ENCODE measurements at places on chromosomes 7 and 10. TPM values are rescaled to one million over a fixed set of nuclear protein-coding genes. Genes with fewer than 3 reads are reported as not detected.
A peak's percentile ranks its signal among the peaks of the same experiment; 100 is the strongest.

DNA sequence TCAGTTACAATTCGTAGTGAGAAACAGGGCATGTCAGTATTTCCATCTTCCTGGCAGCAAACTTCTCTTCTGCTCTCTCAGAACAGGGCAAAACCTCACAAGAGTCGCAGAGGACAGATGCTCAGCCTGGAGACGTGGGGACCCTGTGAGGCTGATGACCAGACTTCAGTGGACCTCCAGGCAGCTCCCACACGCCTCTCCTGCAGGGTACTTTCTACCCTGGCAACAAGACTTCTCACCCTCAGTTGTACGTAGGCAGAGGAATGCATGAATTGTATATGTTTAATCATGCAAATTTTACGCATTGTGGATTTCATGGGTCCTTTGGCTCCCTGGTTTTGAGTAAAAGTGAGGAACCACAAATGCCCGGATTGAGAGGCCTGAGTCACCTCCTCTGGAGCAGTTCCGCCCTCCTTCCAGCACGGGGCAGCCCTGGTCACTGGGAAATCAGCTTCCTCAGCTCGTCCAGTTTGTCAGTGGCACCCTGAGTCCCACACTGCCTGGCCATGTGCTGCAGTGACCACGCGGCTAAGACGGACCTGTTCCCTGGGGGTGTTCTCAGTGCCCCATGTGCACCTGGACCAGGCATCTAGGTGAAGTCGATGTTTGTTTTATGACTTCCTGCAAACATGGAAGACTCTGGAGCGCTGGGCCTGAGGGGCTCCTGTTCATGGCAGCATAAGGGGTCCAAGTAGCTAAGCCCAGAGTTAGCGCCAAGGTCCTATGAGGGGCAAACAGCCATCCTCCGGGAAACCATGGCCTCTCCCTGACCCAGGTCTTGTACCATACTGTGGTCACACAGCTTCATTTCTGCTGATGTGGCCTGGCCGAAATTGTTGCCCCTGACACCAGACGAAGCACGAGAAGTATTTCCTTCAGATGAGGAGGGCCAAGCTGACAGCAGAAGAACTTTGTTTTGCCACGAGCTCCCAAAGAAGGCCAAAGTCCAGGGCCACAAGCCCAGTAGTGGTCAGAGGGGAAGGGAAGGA, 165.1 kb downstream of the TNS3 start:
- no peaks in the 10 kb centered on the region for H3K27me3 ChIP-seq
- no peaks in the 10 kb centered on the region for H3K4me1 ChIP-seq
- no peak overlapping the region for H3K27ac ChIP-seq
- H3K4me3 ChIP-seq: no peak overlapping the region

DNA sequence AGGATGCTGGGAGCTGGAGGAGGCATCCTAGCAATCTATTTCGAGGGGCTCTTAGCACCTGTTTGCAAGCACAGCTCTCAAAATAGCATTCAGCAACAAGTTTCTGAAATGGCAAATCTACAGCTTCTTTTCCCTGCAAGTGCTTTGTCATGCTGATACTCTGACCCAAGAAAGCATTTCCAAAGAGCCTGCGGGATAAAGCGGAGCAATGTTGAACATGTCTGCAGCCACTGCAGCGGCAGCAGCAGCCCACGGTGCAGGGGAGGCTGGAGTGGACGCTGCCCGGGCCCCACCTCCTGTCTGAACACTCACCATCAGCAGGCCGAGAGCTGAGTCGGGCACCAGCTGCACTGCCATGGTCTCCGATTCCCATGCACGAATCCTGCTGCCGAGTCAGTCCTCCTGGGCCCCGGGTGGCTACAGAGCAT, 964 bp downstream of the FRMD4A start:
- H3K4me1 ChIP-seq: no peaks in the 10 kb centered on the region
- H3K27me3 ChIP-seq: peaks cover 4% of the 10 kb centered on the region
- no peak overlapping the region for H3K27ac ChIP-seq
- no peaks in the 10 kb centered on the region for H3K36me3 ChIP-seq
- DNase-seq: no peak

DNA sequence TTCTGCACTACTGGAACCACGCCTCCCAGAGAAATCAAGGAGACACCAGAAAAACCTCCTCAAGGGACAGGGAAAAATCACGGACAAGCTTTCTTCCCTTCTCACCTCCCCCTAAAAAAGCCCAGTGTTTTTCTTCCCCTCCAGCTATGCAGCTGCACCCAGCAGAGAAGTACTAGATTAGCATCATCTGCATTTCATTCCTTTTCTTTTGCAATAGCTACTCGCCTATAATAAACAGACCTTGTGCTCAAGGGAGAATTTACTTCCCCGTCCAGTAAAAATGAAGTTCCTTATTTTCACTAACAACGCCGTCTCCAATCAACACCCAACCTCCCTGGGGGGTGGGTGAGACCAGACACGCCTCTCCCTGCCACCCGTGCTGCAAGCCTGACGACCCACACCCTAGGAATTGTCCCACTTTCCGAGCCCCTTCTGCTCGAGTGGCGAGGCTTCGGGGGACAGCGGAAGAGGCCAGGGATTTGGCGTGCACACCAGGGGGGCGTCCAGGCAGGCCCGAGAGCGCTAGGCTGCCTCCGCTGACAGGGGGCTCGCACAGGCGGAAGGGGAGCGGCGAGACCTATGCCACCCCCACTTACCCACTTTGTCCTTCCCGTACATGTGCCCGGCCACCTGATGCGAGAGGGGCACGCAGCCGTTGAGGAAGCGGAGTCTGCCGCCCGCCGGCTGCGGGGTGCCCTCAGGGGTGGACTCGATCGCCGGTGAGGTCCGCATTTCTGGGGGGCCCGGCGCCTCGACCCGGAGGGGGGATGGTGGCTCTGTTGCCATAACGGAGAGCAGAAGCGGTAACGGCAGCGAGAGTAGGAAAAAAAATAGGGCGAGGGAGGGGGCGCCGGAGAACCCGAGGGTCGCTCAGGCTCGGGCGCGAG, 625 bp downstream of the IPMK start:
- peak overlapping the region; percentile 98 for H3K27ac ChIP-seq
- H3K4me3 ChIP-seq: peak overlapping the region; percentile 77
- H3K36me3 ChIP-seq: no peaks in the 10 kb centered on the region
- peaks cover 38% of the 10 kb centered on the region for H3K4me1 ChIP-seq

- H3K4me1 ChIP-seq: no peaks in the 10 kb centered on the region
- DNase-seq: no peak
- no peaks in the 10 kb centered on the region for H3K27me3 ChIP-seq
- no peak overlapping the region for H3K27ac ChIP-seq
Observed at GRCh38 chr10:25978771-25979170, 44.7 kb downstream of the MYO3A start.

DNA sequence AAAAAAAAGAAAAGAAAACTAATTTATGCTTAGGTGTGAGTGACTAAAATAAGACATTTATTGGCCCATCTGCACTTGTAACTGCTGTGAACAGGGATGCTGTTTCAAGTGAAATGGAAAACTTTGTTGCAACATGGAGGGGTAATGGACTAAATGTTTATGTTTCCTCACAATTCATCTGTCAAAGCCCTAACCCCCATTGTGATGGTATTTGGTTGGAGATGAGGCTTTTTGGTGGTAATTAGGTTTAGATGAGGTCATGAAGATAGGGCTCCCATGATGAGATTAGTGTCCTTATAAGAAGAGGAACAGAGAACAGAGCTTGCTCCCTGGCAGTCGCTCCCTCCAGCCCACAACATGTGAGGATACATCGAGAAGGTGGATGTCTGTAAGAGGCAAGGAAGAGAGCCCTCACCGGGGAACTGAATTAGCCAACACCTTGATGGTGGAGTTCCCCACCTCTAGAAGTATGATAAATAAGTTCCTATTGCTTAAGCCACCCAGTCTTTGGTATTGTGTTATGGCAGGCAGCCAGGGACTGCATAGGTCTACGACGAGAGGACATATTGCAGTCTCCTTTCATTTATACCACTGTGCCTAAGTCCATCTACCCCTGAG, 28.6 kb upstream of the VCL start:
- no peaks in the 10 kb centered on the region for H3K36me3 ChIP-seq
- H3K27me3 ChIP-seq: no peaks in the 10 kb centered on the region
- H3K4me1 ChIP-seq: peaks cover 4% of the 10 kb centered on the region
- no peak overlapping the region for H3K27ac ChIP-seq

DNA sequence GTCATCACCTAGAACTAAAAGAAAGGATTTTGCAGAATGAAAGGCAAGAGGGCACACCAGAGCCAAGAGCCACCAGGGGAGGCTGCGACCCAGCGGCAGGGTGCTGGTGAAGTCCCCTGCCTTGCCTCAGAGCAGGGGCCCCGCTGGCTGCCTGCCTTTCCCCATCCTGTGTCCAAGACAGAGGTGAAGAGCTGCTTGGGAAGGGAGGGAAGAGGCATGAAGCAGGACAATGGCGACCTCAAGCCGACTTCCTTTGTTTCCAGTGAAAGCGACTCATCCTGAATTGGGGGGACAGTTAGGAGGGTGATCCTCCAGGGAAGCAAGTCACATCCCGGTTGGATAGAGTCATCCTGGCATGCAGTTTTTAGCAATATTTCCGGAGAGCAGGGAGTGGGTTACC, 255.5 kb upstream of the YAE1 start:
- H3K36me3 ChIP-seq: no peaks in the 10 kb centered on the region
- H3K27ac ChIP-seq: no peak overlapping the region
- DNase-seq: no peak
- no peak overlapping the region for H3K4me3 ChIP-seq

The CALML3 gene
- total RNA-seq: not detected

The PRLHR gene
- total RNA-seq: not detected

DNA sequence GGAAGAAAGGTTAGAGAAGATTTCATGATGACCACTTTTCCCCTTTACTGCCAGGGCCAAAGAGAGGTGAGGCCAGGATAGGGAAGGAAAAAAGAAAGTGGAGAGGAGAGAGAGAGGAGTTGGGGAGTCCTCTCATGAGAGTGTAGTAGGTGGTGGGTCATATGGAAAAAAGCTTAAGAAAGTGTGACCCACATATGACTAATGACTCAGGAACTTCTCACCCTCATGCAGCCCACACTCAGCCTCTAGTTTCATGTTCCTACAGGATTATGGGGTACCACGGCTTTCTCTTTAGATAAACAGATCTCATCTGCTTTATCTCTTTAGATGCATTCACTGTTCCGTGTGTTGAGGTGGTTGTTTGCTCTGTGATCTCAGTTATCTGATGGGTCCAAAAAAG, 462.5 kb upstream of the IGFBP3 start:
- no peak for DNase-seq
- no peak overlapping the region for H3K27ac ChIP-seq
- no peaks in the 10 kb centered on the region for H3K36me3 ChIP-seq
- H3K4me1 ChIP-seq: no peaks in the 10 kb centered on the region

DNA sequence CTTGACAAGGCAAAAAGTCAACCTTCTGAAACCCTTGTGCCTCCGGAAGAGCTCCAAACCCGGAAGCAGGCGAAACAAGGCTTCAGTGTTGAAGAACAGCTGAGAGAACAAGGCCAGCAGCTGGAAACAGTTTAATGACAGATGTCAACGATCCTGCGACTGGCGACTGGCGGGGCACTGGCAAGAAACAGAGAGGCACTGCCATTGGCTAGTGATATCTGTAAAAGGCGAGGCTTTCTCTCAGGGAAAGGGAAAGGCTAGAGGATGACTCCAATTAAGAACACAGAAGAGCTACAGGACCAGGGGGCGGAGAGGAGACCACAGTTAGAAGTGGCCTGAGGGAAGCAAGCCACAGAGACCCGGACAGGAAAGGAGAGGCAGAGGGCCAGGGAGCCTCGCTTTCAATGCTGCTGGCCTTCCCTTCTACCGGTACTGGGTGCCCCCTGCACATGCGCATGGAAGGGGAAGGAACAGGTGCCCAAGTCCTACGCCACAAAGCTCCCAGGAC, 19.4 kb downstream of the ITGB1 start:
- H3K27me3 ChIP-seq: no peaks in the 10 kb centered on the region
- no peak overlapping the region for H3K4me3 ChIP-seq
- DNase-seq: no peak

DNA sequence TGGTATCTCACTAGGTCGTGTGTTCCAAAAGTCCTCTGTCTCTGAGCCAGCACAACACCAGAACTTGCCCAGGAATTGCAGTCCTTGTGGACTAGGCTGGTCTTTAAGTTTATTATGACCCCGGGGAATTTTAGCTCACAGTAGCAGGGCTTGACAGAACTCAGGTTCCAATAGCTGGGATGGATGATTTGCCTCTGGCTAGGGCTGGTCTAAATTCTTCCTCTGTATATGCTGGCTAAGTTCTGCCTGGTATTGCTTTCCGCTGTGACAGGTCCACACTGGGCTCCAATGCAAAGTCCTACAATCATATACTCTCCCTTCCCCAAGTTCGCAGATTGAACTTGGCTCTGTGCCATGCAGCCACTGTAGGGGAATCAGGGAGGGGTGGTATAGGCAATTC, 52.5 kb downstream of the FAS start:
- H3K4me1 ChIP-seq: no peaks in the 10 kb centered on the region
- no peak overlapping the region for H3K27ac ChIP-seq
- no peak overlapping the region for H3K4me3 ChIP-seq
- no peak for DNase-seq

- H3K4me3 ChIP-seq: no peak overlapping the region
- no peaks in the 10 kb centered on the region for H3K27me3 ChIP-seq
- peaks cover 65% of the 10 kb centered on the region for H3K36me3 ChIP-seq
Observed at GRCh38 chr10:79350407-79351154, 3.3 kb downstream of the PPIF start.

GRCh38 chr10:67011480-67011879, 85.6 kb downstream of the LRRTM3 start:
- no peak for DNase-seq
- H3K4me3 ChIP-seq: no peak overlapping the region
- H3K36me3 ChIP-seq: no peaks in the 10 kb centered on the region
- H3K27ac ChIP-seq: no peak overlapping the region
- no peaks in the 10 kb centered on the region for H3K27me3 ChIP-seq

GRCh38 chr7:1593091-1593866, 23.4 kb upstream of the PSMG3 start:
- no peaks in the 10 kb centered on the region for H3K36me3 ChIP-seq
- H3K27me3 ChIP-seq: no peaks in the 10 kb centered on the region
- peaks cover 26% of the 10 kb centered on the region for H3K4me1 ChIP-seq
- H3K27ac ChIP-seq: no peak overlapping the region

GRCh38 chr10:86035791-86036543, 330.6 kb downstream of the GRID1 start:
- H3K27ac ChIP-seq: no peak overlapping the region
- no peaks in the 10 kb centered on the region for H3K36me3 ChIP-seq
- H3K27me3 ChIP-seq: no peaks in the 10 kb centered on the region
- no peaks in the 10 kb centered on the region for H3K4me1 ChIP-seq
- no peak overlapping the region for H3K4me3 ChIP-seq
- DNase-seq: no peak

The KLLN gene
- total RNA-seq: 2.2 TPM

- DNase-seq: no peak
- H3K4me3 ChIP-seq: no peak overlapping the region
- H3K36me3 ChIP-seq: peaks cover 4% of the 10 kb centered on the region
- H3K27ac ChIP-seq: no peak overlapping the region
- no peaks in the 10 kb centered on the region for H3K27me3 ChIP-seq
Observed at GRCh38 chr7:2002561-2003450, 229.9 kb downstream of the MAD1L1 start.

- H3K36me3 ChIP-seq: peaks cover 5% of the 10 kb centered on the region
- H3K4me3 ChIP-seq: no peak overlapping the region
- H3K27ac ChIP-seq: no peak overlapping the region
- no peaks in the 10 kb centered on the region for H3K27me3 ChIP-seq
Observed at GRCh38 chr10:75015442-75015841, 96.0 kb upstream of the SAMD8 start.

DNA sequence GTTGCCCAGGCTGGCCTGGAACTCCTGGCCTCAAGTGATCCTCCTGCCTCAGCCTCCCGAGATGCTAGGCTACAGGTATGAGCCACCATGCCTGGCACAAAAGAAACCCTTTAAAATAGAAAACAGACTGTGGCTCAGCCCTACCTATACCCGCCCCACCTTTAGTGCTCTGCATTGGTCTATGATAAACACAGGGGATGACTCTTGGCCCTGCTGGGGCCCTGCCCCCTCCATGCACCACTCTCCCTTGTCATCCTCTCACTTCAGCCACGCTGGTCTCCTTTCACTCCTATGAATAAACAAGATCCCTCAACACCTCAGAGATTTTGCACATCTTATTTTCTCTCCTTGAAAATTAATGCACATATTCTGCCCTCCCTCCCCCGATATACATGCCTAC, 251.4 kb upstream of the KLF14 start:
- H3K4me1 ChIP-seq: peaks cover 21% of the 10 kb centered on the region
- H3K27ac ChIP-seq: peak overlapping the region; percentile 50
